ENCODE measurements at places on chromosomes 2 and 18. TPM values are rescaled to one million over a fixed set of nuclear protein-coding genes. Genes with fewer than 3 reads are reported as not detected.

Gene ANKRD30BL
- not detected for total RNA-seq

Gene IL1B
- total RNA-seq = 2.5 TPM

Gene CSRNP3
- 1.5 TPM for total RNA-seq

Gene ALLC
- total RNA-seq = not detected

Gene FBXO48
- total RNA-seq = 1.5 TPM

Gene GALNT1
- total RNA-seq = 82.5 TPM

Gene STAT4
- 4.5 TPM for total RNA-seq

GRCh38 chr2:101609433-101609832 is 88.1 kb upstream of the MAP4K4 start:
- no peak overlapping the region for H3K27ac ChIP-seq
- no peak for DNase-seq
- H3K27me3 ChIP-seq = no peaks in the 10 kb centered on the region
- no peaks in the 10 kb centered on the region for H3K36me3 ChIP-seq
- no peaks in the 10 kb centered on the region for H3K4me1 ChIP-seq

- H3K36me3 ChIP-seq = no peaks in the 10 kb centered on the region
- no peak for DNase-seq
- no peaks in the 10 kb centered on the region for H3K4me1 ChIP-seq
- H3K4me3 ChIP-seq = no peak overlapping the region
- H3K27ac ChIP-seq = no peak overlapping the region
These were observed 8.2 kb downstream of the SERPINB7 start for GRCh38 chr18:63783394-63783793.

- H3K4me1 ChIP-seq = peaks cover 9% of the 10 kb centered on the region
- DNase-seq = no peak
- no peaks in the 10 kb centered on the region for H3K27me3 ChIP-seq
- no peak overlapping the region for H3K27ac ChIP-seq
- no peaks in the 10 kb centered on the region for H3K36me3 ChIP-seq
These were observed 24.2 kb downstream of the PRPF40A start for GRCh38 chr2:152693033-152693432.

GRCh38 chr2:3073041-3073595 is 304.5 kb downstream of the EIPR1 start:
- no peaks in the 10 kb centered on the region for H3K4me1 ChIP-seq
- no peak overlapping the region for H3K4me3 ChIP-seq
- H3K27me3 ChIP-seq = no peaks in the 10 kb centered on the region
- H3K27ac ChIP-seq = no peak overlapping the region
- no peaks in the 10 kb centered on the region for H3K36me3 ChIP-seq

DNA sequence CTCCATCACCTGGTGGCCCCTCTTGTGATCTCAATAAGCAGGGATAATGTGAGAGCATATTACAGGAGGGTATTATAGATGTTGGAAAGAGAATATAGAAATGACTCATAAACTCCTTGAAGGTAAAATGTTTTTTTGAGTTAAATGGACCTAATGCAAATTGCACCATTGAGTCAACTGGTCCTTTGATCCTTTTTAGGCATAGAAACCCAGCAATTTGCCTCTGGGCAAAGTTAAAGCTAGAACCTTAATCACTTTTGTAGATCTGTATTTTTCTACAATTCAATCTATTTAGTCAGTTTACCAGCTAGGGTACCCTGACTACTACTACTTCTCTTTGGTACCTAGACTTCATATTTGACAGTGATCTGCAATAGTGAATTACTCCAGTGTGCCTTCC is 71.8 kb upstream of the RNF152 start:
- no peak overlapping the region for H3K4me3 ChIP-seq
- H3K27ac ChIP-seq = no peak overlapping the region
- H3K4me1 ChIP-seq = no peaks in the 10 kb centered on the region
- H3K27me3 ChIP-seq = no peaks in the 10 kb centered on the region
- no peaks in the 10 kb centered on the region for H3K36me3 ChIP-seq

- H3K36me3 ChIP-seq = no peaks in the 10 kb centered on the region
- H3K4me1 ChIP-seq = no peaks in the 10 kb centered on the region
- no peaks in the 10 kb centered on the region for H3K27me3 ChIP-seq
- no peak overlapping the region for H3K4me3 ChIP-seq
- DNase-seq = no peak
These were observed 94.2 kb downstream of the EPHA4 start for GRCh38 chr2:221477714-221478484.

DNA sequence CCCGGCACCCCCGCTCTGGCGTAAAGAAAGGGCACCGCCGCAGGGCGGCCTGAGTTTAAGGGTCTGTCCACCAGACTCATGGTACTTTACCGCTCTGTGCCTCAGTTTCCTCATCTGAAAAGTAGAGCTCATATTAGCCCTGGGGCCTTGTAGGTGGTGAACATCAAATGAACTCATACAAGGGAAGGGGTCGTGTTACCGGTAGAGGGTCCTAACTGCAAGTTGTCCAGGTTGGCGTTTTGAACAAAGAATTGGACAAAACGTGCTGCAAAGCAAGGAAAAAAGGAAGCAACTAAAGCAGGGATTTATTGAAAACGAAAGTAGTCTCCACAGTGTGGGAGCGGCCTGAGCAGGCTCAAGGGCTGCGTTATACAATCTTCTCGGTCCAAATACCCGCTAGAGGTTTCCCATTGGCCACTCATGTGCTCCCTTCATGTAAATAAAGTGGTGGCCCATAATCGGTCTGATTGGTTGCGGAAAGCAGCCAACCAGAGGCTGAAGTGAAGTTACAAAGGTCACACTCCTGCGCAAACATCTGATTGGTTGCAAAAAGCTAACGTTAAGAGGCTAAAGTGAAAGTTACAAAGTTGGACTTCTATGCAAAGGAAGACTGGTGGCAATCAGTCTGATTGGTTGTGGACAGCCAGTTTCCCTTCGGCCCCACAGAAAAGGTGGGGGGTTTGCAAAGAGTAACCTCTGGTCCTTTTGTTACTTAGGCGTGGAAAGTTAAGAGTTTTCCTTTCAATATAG is 80.7 kb upstream of the LDLRAD4 start:
- no peaks in the 10 kb centered on the region for H3K27me3 ChIP-seq
- H3K4me3 ChIP-seq = peak overlapping the region; percentile 59
- H3K4me1 ChIP-seq = no peaks in the 10 kb centered on the region
- DNase-seq = peak; percentile 83

DNA sequence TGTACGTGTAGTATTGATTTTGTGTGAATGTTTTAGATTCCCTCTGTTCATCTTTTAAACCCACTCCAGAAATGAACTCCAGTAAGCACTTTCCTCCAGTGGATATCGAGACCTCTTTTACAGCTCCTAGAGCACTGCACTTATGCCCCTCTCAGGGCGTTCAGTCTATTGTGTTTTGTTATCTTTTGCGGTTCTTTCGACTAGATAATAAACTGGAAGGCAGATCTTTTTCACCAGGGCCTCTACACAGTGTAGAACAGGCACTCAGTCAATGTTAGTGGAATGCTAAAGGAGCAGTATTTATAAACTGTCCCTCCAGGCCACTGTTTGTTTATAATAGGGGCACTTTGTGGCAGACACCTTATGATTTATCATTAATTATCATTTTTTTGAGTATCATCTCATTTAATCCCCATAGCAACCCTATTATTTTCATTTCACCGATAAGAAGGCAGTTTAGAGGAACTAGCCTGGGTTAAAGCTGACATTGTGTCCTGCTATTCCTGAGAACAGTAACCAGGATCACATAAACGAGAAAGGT is 742 bp upstream of the SOS1 start:
- no peak for DNase-seq
- no peaks in the 10 kb centered on the region for H3K27me3 ChIP-seq
- peak overlapping the region; percentile 97 for H3K27ac ChIP-seq

DNA sequence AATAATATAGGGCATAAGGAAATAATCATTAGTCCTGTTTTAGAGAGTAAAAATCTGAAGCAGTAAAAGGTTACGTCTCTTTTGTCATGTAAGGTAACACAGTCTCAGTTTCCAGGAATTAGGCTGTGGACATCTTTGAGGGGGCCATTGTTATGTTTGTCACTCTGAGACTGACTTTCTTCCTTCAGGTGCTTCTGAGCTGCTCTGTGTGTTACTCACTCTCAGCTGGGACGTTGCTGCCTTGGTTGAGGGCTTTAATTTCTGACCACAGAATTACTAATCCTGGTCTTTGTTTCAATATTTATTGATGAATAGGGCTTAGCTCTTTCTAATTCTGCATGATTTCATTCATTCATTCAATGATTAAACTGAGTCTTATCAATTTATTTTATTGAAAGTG is 55.9 kb upstream of the SLC38A11 start:
- no peak for DNase-seq
- no peaks in the 10 kb centered on the region for H3K27me3 ChIP-seq
- no peak overlapping the region for H3K27ac ChIP-seq

DNA sequence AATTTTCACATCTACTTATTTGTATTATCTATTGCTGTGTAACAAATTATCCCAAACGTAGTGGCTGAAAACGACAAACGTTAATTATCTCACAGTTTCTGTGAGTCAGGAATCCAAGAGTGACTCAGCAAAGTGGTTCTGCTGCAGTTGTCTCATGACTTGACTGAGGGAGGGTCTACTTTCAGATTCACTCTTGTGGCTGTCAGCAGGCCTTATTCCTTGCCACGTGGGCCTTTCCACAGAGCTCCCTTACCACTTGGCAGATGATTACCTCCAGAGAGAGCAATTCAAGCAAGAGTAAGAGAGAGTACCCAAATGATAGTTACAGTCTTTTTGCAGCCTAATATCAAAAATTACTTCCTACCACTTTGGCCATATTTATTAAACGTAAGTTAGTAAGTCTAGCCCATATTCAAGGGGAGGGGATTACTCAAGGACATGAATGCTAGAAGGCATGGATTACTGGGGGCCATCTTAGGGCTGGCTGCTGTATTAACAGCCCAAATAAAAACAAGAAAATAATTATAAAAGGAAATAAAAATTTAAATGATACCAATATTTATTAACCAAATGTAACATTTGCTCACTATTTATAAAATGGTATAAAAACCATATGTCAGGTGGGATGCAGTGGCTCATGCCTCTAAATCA is 48.7 kb upstream of the NBEAL1 start:
- no peak overlapping the region for H3K4me3 ChIP-seq
- H3K4me1 ChIP-seq = no peaks in the 10 kb centered on the region
- no peak overlapping the region for H3K27ac ChIP-seq
- no peaks in the 10 kb centered on the region for H3K27me3 ChIP-seq
- H3K36me3 ChIP-seq = no peaks in the 10 kb centered on the region

DNA sequence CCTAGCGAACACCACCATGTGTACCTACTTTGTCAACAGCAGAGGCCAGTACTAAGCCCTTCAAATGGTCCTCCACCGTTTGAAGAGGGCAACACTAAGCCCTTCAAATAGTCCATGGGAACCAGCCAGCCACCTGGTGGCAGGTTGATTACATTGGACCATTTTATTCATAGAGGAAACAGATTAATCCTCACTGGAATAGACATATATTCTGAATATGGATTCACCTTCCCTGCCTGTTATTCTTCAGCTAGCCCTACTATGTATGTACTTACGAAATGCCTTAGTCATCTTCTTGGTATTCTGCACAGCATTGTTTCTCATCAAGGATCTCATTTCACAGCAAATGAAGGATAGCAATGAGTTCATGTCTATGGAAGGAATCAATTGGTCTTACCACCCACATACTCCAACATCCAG is 10.0 kb upstream of the ZNF396 start:
- no peak overlapping the region for H3K27ac ChIP-seq
- no peak overlapping the region for H3K4me3 ChIP-seq
- DNase-seq = no peak
- no peaks in the 10 kb centered on the region for H3K4me1 ChIP-seq
- no peaks in the 10 kb centered on the region for H3K27me3 ChIP-seq

DNA sequence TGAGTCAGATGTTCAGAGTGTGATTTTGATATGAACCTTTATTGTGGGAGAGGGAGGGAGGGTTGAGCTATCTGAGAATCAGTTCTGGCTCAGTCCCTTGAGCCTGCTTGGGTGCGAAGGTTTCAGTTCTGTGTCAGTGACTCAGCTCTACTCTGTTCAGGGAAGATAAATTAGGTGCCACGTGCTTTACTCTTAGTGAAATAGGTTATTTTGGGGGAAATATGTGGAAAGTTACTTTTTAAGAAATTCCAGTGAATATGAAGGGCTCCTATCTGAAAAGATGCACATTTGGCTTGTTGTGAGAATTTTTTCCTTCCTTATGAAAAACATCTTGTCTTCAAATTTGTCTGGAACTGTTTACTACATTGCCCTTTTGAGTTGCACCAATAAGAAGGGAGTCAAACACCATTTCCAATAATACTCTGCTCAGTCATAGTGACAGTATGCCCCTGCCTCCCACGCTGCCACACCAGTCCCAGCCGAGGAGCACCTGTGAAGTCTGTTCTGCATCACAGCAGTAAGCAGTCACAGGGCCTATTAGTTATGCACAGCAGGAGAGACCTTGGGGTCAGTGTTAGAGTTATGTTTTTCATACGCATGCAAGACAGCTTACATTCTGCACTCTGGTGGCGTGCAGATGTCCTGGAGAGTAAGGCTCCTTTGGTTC is 32.8 kb upstream of the DNAH7 start:
- no peak overlapping the region for H3K27ac ChIP-seq
- H3K4me3 ChIP-seq = no peak overlapping the region
- no peak for DNase-seq

DNA sequence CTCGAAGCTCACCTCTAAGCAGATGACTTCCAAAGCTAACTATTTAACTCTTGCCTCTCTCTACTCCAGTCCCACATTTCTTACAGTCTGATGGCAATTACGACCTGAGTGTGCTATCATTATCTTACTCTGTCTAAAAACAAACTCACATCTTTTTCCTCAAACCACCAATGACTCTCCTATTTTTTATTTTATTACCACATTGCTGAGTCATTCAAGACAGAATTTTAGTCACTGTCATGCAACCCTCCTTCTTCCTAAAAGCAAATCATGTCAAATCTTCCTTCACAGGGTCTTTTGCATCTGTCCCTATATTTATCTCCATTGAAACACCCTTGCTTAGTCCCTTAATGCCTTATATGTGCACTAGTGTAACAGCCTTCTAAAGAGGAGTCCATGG is 34.6 kb upstream of the C2orf15 start:
- no peak overlapping the region for H3K4me3 ChIP-seq
- no peak overlapping the region for H3K27ac ChIP-seq
- no peaks in the 10 kb centered on the region for H3K36me3 ChIP-seq
- H3K27me3 ChIP-seq = no peaks in the 10 kb centered on the region
- H3K4me1 ChIP-seq = no peaks in the 10 kb centered on the region

DNA sequence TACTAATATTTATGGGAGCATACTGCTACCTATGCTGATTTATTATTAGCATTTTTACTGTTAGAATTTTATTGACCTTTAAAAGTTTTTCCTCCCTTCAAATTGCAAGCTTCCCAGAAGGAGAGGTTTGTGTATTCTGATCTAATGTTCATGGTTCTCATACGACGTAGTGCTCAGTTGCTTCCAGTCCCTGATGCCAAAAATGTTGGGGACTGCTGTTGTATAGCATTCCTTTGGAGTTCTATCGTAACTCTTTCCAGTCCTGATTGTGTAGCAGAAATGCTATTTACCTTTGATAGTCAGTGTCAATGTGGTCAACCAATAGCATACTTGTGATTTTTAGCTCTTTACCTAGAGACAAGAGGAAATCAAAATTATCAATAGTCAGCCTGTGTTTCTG is 69.5 kb upstream of the ZSWIM2 start:
- no peak for DNase-seq
- H3K27me3 ChIP-seq = no peaks in the 10 kb centered on the region
- no peaks in the 10 kb centered on the region for H3K36me3 ChIP-seq
- no peak overlapping the region for H3K27ac ChIP-seq
- H3K4me3 ChIP-seq = no peak overlapping the region
- no peaks in the 10 kb centered on the region for H3K4me1 ChIP-seq
